Memory B cell (primary cell): ENCODE measurements at places on chromosomes 2 and 18.

DNA sequence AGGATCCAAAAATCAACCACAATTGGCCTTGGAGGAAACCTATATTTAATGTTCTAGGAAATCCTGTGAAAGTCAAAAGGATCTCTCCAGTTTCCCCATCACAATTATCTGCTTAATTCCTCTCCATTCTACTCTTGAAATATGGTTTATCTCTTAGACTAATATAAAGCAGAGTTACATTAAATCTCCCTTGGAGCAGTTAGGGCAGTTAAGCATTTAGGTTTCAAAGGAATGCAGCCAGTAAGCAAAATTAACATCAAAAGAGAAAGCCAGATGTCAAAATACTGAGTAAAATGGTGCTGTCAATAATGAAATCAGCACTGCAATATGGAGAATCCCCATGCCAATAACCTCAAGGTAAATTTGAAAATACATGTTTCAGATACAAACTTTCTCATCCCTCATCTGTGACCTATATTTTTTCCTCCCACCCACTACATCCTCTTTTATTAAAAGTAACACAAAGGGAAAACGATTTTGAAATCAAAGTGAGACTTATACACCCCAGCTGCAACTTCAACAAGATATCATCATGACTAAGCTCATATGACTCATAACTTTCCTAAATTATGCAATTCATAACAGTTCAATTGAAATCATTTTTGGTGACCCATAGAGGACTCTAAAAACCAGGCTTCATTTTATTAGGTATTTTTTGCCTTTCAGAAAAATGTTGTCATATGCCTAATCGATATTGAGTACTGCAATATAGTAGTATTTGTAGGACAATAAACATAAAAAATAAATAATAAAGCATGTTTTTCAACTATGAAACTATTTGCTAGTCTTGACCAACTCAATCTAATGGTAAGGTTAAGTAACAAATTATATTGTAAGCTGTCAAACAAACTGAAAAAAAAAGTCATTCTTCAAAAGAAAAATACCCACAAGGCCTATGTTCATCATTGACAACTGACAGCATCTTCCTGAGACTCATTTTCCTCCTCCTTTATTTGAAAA is 3.1 kb downstream of the ADAM17 start:
- no peak for DNase-seq

DNA sequence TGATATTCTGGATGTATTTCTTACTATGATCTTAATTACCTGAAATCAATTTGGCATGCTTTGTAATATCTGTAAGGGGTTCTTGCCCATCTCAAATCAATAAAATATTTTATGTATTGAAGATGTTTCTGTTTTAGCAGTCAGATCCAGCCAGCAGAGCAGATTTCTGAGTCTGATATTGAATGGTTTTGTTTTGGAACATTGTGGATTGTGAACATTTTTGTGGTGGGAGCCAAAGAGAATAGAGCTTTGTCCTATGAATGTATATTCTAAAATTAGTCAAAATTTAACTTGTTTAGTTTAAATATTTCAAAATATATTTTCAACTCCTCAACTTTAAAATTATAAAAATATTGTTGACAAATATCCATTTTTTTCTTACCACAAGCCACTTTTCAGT is 197.0 kb downstream of the UBE2E3 start:
- no peak for DNase-seq

GRCh38 chr2:100969998-100970397 is 32.1 kb upstream of the RPL31 start:
- no peak for DNase-seq

- DNase-seq, result no peak
Observed at GRCh38 chr18:24656050-24656449, 195.6 kb downstream of the HRH4 start.

GRCh38 chr2:128488434-128488833 is 169.8 kb upstream of the HS6ST1 start:
- DNase-seq, result no peak

GRCh38 chr18:58862851-58863538 is 1.7 kb upstream of the ZNF532 start:
- peak; percentile 58 for DNase-seq

DNA sequence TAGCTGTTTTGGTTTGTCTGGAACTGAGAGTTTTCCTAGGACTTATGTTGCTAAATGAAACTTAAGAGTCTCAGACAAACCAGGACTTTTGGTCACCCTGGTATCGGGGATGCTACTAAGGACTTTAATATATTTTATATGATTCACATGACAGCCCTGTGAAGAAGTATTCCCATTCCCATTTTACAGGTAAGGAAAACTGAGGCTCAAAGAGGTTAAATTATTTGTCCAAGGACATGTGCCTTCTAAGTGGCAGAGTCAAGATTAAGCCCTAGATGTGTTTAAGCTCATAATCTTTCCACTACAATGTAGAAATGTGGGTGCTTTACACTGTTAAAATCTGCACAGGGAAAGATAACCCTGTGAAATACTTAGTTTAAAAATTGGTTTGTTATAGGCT is 77.7 kb upstream of the ATP5MC3 start:
- DNase-seq, result no peak

DNA sequence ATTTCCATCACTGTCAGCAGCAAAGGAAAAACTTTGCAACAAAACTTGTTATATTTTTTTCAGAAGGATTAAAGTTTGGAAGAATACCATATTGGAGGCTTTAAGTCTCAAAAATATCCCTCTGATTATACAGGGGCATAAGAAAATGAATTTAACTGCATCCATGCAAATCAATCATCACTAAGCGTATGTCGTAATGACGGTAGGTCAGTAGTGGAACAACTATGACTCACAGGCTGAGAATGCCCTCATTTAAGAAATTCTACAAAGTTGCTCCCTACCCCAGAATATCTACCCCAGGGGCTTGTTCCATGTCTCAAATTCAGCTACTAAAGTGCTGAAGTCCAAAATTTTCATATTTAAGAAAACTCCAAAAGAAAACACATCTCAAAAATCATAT is 12.5 kb upstream of the NAB1 start:
- no peak for DNase-seq

DNA sequence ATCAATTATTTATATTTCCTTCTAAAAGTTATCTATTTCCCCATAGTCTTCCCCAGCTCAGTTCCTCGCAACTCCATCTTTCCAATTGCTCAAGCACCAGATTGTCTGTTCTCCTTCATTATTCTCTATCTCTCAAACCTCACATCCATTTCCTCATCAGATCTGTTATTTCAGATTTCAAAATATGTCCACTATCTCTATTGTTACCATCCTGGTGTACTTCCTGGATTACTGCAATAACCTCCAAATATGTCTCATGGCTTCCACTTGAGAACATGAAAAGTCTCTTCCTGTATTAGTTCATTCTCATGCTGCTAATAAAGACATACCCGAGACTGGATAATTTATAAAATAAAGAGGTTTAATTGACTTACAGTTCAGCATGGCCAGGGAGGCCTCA is 641.7 kb upstream of the ZEB2 start:
- DNase-seq, result no peak

- DNase-seq, result no peak
Observed at GRCh38 chr2:28516430-28516829, 20.6 kb downstream of the PLB1 start.

DNA sequence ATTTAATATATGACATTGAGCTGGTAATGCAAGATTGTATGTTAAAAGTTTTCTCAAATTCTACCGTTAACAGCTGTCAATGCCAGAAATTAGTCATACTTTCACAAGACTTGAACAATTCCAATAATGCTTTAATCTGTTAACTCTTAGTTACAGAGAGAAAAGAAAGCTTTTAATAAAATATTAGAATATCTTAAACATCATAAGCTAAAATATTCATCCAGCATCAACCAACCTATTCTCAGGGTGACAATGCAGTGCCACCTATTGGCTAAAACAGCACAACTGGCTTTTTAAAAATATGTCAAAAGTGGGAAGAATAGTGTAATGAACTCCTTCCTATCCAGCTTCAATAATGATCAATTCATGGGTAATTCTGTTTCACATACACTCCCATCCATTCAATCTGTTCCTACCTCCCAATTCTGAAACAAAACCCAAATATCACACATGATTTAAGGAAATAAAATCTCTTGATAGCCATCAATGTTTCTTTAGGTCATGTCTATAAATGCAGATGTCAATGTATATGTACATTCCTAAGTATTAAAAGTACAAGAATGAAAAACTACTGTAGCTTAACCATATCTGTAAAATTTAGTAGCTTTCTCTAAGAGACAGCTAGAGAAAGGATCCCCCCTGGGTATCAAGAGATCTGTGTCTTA is 79.8 kb upstream of the CCDC141 start:
- no peak for DNase-seq
